ENCODE measurements at places on chromosomes 6 and 20. TPM values are rescaled to one million over a fixed set of nuclear protein-coding genes. Genes with fewer than 3 reads are reported as not detected.

DNA sequence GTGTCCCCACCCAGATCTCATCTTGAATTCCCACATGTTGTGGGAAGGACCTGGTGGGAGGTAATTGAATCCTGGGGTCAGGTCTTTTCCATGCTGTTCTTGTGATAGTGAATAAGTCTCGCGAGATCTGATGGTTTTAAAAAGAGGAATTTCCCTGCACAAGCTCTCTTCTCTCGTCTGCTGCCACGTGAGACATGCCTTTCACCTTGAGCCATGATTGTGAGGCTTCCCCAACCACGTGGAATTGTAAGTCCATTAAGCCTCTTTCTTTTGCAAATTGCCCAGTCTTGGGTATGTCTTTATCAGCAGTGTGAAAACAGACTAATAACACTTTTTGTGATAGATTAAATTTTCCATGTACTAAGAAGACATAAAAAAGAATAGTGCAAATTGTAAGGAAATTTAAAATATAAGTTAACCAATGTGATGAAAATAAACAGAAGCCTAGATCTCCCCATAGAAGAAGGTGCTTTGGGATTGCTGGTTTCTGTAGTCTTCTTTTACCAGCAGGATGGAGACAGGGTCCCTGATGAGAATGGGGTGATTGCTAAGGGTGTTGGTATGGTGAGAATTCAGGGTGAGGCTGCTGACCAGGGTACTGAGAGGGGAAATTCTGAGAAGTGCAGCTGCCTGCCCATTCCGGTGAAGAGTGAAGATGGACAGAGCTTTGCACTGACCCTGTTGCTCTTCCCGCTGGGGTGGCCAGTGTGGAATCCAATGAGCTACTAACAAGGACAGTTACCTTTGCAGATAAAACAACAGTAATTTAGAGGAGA lies 50.7 kb downstream of the BMP2 start:
- no peak for DNase-seq

- no peak for DNase-seq
Measured at GRCh38 chr6:75463061-75463460, 30.5 kb downstream of the FILIP1 start.

DNA sequence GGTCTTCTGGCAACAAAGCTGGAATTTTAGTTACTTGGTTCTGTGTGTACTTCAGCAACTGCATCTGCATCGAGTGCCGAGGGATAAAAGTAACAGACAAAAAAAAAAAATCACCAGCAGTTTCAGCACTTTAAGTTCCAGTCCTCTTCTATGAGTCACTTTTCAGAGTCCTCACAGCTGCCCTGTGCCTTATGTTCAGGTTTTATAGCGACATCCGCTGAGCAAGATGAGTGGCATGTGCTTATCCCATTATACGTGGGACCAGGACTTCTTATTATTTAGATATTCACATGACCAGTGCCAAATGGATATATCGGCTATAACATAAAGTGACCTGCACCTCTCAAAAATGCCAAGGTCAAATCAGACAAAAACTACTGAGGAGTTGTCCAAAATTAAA lies 242.9 kb downstream of the FOXA2 start:
- DNase-seq = no peak

- DNase-seq = no peak
Measured at GRCh38 chr6:17474289-17474688, 80.9 kb downstream of the CAP2 start.

GRCh38 chr20:50027611-50028105 lies 44.9 kb downstream of the SNAI1 start:
- peak; percentile 95 for DNase-seq

OR2H1 gene
- total RNA-seq = not detected

TRIM15 gene
- not detected for total RNA-seq

BEND6 gene
- 9.8 TPM for total RNA-seq

DNA sequence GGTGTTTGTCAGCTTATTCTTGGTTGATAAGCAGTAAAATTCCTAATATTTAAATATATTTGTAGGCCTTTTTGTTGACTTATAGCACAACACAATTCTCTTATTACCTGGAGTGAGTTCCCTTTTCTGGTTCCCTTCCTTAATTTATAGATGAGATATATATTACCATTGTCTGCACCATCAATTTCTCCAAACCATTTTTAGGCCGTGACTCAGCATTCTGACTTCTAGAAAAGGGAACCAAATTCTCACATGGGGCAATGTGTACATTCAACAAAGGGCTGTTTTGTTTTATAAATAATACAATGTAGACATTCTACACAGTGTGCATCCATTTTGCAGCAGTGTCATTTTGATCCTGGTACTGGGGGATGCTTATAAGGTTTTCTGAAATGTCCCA lies 52.8 kb downstream of the NCOA7 start:
- DNase-seq = no peak

DNA sequence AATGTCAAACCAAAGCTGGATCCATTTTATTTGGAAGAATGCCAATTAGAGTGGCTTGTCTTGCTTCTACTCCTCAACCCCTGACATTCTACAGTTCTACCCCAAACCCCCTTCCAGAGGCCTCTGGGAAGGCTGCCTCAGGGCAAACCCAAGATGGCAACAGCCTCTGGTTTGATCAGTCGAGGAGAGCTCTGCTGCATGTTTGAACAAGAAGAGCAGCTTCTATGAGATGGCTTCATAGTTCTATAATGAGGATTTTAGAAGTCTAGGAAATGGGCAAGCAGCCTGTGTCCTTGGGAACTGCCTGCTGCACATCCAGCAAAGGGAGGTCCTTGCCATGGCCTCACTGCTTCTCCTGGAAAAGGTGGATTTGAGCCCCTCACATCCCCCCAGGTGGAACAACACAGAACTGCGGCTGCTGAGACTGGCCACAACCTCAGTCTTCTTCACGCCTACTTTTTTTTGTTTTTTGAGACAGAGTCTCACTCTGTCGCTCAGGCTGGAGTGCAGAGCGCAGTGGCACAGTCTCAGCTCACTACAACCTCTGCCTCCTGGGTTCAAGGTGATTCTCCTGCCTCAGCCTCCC lies 37.9 kb downstream of the ZC3H12D start:
- DNase-seq = peak; percentile 35

TRIM31 gene
- total RNA-seq = not detected

- no peak for DNase-seq
Measured at GRCh38 chr6:137494281-137494987, at the start of gene OLIG3. OLIG3 (minus strand) TSS chr6:137494394; CDS start chr6:137494170, 224 bp downstream.

MTFR2 gene
- 0.65 TPM for total RNA-seq

- no peak for DNase-seq
Measured at GRCh38 chr20:16711661-16712258, 18.1 kb upstream of the SNRPB2 start.

TINAG gene
- total RNA-seq = not detected

SOX18 gene
- total RNA-seq = 47.6 TPM
